ENCODE measurements at places on chromosomes 2 and 18.
A peak's percentile ranks its signal among the peaks of the same experiment; 100 is the strongest.

DNA sequence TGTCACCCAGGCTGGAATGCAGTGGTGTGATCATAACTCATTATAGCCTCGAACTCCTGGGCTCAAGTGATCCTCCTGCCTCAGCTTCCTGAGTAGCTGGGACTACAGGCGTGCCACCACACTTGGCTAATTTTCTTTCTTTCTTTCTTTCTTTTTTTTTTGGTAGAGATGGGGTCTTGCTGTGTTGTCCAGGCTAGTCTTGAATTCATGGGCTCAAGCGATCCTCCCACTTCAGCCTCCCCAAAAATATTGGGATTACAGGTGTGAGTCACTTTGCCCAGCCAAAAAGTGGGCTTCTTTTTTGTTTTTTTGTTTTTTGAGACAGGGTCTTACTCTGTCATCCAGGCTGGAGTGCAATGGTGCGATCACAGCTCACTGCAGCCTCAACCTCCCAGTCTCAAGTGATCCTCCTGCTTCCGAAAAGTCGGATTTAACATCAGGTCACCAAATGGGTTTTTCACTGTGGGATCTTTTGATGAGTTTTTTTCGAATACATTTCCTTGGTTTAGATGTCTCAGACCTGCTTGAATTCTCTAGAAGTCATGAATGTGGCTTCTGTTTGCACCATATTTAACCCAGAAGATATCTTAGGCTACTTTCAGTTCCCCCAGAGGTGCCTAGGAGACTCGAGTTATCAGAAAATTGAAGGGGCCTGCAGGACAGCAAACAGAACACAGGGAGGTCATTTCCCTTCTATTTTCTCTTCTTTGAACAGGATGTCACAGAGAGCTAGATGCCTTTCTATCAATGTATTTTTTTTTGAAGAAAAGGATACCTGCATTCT, 8.9 kb downstream of the RAB31 start:
- no peak for DNase-seq

DNA sequence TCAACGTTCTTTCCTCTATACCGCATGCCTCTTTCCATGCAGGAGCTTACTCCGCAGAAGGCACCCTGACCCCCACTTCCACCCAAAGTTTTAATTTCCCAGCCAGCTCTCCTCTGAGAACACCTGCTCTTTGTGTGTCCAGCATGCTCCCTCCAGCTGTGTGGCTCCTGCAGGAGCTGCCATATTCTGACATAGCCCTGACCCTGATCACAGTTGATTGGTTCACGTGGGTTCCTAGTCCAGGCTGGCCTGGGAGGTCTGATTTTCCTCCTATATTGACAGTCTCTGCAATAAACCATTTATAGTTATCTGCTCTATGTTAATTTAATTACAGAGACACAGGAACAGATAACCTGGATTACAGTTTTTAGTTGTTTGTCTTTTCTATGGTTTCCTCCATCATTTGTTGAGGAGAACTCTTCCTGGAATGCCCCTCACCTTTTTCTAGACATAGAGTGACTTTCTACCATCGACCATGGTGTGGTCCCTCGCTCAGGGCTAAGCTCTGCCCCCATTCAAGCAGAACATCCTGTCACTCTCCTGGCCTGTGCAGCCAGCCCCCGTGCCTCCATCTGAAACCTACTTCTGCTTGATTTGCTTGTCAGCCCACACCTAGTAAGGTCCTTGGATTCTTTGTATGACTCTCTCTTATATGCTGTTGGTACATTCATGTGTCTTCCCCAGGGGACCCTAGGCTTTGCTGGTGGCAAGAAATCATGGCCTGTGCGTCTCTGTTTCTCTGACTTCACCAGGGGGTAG, 231.5 kb downstream of the LPIN1 start:
- DNase-seq: no peak

DNA sequence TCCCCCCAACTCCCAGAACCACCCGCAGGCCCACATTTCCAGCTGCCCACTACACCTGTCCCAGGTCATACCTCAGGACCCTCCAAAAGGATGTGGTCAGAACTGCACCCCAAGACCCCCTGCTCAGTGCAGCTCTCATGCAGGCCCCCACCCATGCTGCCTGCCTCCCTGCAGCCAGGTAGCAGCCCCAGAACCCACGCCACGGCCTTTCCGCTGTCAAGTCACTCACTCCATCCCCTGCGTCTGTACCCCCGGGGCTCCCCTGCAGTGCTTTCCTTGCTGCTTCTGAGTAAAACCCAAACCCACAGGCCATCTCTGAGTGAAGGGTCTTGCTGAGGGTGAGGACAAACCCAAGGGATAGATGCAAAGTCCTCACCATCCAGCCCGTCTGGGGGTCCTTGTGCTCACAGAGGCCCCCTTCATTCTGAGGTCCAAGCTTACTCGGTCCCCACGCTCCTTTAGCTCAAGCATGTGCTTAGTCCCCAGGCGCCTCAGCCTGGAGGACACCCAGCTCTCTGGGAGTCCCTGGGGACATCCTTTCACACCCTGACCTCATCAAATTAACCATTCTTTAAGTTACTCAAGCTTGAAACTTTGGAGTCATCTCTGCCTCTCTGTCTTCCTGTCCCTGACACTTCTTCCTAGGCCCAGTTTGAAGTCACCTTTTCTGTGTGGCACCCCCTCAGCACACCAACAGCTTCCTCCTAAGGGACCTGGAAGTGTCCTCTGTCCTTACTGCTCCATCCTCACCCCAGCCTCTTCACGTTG, 130.1 kb downstream of the SMAD7 start:
- DNase-seq: no peak

DNA sequence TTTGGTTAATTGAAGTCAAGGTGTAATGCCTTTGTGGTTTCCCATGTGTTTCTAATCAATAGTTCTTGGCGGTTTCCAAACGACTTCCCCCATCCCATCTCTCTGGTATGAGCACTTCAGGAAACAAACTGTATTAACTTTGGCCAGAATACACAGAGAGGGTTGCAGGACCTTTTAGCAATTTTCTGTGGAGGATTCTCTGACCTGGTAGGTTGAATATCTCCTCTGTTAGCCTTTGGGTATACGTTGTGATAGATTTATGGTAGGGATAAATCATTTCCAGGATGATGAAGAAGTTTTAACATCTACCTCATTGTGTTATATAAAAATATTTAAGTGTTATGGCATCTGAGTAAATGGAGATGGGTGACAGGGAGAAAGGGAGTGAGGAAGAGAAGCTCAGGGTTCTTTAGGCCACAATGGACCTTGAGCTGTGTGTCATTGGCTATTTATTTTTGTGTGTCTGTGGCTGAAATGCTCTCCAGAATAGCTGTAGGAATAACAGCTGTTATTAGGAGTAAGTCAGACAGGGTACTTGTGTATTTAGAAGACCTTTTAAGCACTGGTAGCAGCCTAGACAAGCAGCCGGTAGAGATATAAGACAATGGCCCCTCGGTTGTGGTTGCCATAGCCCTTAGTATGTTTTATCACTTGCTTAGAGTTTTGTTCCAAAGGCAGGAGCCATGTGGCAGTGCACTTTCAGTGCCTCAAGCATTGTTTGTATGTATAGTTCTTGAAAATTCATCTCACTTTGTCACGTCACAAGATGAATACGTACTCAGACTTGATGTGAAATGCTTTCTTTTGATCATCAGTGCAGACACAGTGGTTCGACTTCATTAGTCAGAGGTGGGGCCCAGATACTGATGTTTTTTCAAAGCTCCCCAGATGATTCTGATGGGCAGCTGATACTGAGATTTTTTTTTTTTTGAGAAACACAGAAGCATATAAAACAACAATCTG, 91.1 kb downstream of the FMNL2 start:
- DNase-seq: no peak

GRCh38 chr2:134029418-134029817, 224.5 kb upstream of the MGAT5 start:
- DNase-seq: no peak

DNA sequence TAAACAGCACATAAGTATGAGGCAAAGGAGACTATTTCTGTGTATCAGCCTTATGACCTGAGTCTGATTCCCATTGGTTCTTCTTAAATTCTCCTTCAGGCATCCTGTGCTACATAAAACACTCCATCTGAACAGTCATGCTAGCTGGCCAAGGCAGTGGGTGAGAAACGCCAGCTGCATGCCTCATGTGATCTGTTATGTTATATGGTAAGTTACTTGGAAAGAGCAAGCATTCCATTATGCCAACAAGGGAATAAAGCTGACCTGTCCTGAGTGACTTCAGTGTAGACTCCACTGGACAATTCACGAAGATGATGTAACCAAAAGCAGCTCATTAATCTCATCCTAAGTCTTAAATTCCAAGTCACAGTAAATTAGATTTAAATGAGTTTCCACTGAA, 216.5 kb upstream of the FN1 start:
- DNase-seq: no peak

- DNase-seq: peak; percentile 19
Measured at GRCh38 chr2:12262681-12263436, 453.9 kb upstream of the TRIB2 start.

DNA sequence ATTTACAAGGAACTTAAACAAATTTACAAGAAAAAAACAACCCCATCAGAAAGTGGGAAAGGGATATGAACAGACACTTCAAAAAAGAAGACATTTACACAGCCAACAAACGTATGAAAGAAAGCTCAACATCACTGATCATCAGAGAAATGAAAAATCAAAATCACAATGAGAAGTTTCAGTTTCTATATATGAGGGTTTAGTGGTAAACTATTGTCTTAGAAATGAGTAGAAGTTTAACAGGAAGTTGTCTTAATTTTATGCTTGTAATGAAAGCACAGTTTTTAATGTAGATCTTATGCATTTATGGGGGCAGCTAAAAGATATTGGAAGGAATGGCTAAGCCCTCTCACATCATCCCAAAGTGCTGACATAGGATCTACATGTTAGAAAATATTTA, 325.4 kb downstream of the ERBB4 start:
- DNase-seq: no peak

- DNase-seq: no peak
Measured at GRCh38 chr18:14747513-14748474, at the start of gene ANKRD30B. Gene ANKRD30B, plus strand, starts transcription at chr18:14748172. Its CDS starts 248 bp downstream, at chr18:14748420.

- peak; percentile 17 for DNase-seq
Measured at GRCh38 chr2:176001281-176001915, 669 bp downstream of the LNPK start.

DNA sequence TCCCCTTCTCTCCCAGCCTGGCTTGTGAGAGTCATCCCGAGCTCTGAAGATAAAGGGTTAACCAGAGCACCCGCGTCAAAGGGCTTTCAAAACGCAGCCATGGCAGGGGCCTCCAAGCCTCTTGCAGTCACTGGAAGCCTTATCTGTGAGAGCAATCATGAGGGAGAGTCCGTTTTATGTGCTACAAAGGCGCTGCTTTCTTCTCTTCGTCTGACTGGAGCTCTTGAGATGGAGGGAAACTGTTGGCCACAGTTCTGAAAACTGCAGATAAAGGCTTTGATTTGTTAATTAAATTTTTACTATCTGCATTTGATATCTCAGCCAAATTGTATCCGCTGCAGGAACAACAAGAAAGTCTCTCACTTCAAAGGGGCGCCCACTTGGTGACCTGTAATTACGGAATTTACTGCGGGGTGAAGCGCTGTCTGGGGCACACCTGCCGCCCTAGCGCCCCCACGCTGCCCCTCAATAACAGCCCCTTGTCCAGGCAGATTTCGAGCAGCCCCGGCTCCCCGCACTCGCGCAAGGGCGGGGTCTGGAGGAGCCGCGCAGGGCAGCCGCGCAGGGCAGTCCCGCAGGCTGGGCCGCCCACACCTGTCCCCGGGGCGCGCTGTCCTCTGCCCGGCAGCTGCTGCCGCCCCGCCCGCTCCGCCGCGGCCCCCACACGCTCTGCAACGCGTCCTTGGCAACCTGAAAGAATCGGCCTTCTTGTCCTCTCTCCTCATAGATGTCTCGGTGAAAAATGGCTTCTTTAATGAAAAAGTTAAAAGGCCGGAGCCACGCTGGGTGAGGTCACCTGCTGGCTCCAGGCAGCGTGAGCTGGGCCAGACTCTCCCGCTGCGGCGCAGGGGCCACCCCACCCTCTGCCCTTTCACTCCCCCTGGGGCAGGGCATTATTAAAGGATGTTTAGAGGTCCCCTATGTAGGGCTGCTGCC, 217.9 kb downstream of the VAPA start:
- DNase-seq: no peak

GRCh38 chr2:63735931-63736330, 105.8 kb upstream of the UGP2 start:
- no peak for DNase-seq

DNA sequence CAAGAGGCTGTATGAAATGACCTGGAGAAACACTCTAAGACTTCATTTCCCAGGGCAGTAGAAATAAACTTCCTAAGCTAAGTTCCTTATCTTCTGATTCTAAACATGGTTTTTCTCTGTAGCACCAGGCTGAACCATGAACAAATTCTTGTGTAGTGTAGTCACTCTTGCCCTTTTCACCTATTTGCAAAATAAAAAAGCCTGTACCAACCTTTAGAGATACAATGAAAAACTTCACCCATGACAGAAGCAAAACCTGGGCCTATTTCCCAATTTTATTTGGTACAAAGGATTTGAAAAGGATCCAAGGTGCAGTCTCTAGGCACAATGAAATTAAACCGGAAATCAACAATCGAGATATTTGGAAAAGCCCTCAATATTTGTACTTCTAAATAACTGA, 43.6 kb downstream of the POLR1A start:
- no peak for DNase-seq

- DNase-seq: no peak
Measured at GRCh38 chr18:79596446-79597175, 83.0 kb upstream of the CTDP1 start.

- no peak for DNase-seq
Measured at GRCh38 chr2:187390891-187391290, 57.2 kb downstream of the CALCRL start.

- DNase-seq: no peak
Measured at GRCh38 chr2:71786291-71787107, 333.1 kb downstream of the DYSF start.

DNA sequence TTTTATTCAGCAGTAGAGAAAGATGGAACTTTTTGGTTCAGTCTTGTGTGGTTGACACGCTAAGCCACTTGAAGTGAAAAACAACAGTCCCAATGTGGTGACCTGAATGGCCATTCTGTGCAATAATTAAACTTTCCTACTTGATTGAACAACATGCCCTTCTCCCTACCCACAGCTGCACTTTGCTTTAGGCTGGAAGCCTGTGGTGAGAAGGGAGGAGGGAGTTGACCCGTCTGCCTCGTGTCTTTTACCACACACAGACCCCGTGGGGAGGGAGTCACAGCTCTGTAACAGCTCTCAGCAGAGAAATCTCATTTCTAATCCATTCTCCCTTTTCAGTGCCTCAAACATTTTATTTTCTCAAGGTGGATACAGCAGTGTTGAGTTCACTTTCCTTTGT, 138.2 kb upstream of the PKDCC start:
- DNase-seq: no peak

DNA sequence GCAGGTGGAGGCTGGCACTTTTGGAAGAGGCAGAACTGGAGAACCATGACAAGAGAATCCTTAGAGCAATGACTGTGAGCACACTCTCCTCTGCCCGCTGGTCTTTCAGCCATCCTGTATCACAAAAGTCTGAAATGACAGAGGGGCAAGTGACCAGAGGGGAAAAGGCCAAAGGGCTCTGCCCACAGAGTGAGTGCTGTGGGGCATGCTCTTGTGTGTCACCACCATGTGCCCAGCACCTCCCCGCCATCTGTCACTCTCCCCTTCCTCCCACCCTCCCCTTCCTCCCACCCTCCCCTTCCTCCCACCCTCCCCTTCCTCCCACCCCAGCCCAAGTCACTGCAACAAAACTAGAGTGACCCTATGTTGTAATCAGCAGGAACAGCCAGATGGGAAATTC, 31.9 kb downstream of the DAW1 start:
- DNase-seq: no peak
